CD4-positive, alpha-beta memory T cell (primary cell): ENCODE measurements at places on chromosomes 3 and 15.

- no peak for DNase-seq
Measured at GRCh38 chr3:67995206-67995605, 340.8 kb upstream of the SUCLG2 start.

GRCh38 chr15:68644083-68644904 lies 65.5 kb downstream of the CORO2B start:
- no peak for DNase-seq

DNA sequence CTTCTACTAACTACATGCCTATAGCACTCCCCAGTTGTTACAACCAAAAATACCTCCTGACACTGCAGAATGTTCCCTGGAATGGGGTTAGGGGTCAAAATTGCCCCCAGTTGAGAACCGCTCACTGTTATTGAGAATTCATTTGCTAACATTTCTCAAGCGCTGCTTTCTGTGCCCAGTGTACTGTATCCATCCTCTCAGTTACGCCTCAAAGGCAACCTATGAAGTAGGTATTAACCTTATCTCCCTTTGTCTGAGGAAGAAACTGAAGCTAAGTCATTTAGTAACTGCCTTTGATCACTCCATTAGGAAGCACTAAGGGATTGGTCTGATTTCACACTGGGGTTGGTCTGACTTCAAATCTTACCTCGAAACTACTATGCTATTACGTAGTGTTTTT lies 70.1 kb downstream of the CADPS start:
- DNase-seq: no peak

DNA sequence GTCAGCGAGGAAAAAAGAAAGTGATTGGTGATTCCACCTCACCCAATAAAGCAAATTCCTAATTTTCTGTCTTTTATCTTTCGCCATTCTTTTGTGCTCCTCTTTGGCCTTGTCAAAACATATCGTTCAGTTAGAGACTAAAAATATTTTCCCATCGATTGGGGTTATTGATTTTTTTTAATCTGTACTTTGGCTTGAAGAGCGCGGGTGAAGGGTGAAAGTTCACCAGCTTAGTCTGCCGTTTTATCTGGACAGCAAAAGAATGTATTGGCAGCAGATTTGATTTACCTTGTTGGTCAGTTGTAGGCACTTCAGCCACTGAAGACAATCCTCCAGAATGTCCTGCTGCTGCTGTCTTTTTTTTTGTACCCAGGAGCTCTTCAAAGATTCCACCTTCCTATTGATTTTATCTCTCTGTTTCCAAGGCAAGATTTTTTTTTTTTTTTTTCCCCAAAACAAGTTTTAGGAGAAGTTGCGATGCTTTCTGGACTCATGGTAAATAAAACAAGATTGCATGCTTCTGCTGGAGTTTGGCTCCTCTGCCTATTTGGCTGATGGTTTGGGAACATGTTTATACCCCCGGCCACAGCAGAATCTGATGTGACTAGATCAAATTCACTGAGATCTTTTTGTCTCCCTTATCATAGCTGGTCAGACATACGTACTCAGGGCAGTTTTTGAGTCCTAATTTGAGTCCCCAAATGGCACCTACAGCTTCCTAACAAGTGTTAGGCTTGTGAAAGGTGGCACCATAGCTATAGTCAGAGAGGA lies 269.3 kb upstream of the ONECUT1 start:
- DNase-seq: no peak

- no peak for DNase-seq
Measured at GRCh38 chr3:136249091-136249490, 1.0 kb upstream of the PCCB start.
